Endothelial cell (in vitro differentiated cells): ENCODE measurements at places on chromosomes 11 and 22. TPM values are rescaled to one million over a fixed set of nuclear protein-coding genes. Genes with fewer than 3 reads are reported as not detected.
A peak's percentile ranks its signal among the peaks of the same experiment; 100 is the strongest.

DNA sequence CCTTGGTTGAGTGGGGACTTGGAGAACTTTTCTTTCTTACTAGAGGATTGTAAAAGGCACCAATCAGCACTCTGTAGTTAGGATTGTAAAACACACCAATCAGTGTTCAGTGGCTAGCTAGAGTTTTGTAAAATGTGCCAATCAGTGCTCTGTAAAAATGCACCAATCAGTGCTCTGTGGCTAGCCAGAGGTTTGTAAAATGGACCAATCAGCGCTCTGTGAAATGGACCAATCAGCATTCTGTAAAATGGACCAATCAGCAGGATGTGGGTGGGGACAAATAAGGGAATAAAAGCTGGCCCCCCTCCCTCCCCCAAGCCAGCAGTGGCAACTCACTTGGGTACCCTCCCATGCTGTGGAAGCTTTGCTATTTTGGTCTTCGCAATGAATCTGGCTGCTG is 5.5 kb upstream of the DRG1 start:
- DNase-seq, result no peak

- no peak for DNase-seq
Observed at GRCh38 chr11:63783925-63784592, 15.5 kb upstream of the ZFTA start.

- no peak for DNase-seq
Observed at GRCh38 chr11:68878022-68878421, 25.6 kb downstream of the MRPL21 start.

DNA sequence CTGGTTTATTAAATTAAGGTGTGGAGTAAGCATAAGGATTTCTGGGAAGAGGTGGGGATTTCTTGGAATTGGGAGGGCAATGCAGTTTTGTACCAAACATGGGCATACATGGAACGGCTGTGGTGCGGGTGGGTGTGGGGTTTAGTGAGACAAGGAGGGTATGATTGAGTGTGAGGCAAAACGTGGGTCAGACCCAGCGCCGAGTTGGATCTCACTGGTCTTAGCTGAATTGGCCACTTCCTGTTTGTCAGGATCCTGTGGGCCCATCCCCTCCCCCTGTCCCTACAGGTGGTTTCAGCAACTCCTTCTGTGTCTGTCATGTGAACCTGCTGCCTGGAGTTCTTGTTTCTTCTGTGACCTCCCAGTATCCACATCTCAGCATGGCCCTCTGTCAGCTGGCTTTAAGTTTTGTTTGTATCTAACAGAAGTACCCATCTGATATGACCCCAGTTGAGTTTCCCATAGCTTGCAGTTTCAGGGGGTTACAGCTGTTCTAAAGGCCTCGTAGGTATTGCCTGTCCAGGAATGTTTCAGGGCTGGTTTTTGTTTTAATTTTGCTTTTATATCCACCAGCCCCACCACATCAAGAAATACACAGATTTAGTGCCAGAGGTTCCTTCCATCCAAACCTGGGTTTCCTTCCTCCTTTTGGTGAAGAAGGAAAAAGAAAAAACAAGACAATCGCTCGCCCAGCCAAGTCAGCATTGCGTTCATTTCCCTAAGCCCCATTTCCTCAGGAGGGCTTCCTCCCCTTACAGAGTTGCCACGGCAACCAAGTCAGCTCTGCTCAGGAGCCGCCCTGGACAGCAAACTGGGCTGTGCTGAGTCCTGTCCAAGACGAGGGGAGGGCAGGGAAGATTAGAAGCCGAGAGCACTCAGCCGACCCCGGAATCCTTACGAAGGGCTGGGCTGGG is 6.0 kb downstream of the APOL1 start:
- peak; percentile 69 for DNase-seq

DNA sequence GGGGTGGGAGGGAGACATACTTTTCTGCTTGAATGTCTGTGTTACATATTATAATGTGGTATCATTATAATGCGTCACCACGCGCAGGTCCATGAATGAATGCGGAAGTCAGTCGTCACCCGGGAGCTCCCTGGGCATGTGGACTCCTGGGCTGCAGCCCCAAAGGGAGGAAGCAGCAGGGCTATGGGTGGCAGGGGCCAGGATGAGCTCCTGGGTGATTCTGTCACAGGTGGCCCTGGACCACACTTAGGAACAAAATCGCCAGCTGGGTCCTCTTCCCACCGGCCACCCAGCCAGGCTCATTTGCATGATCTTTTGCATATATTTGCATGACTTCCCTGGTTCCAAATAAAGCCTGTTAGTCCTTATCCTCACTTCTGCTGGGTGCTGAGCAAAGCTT is 51.2 kb downstream of the KCNJ4 start:
- DNase-seq, result no peak

DNA sequence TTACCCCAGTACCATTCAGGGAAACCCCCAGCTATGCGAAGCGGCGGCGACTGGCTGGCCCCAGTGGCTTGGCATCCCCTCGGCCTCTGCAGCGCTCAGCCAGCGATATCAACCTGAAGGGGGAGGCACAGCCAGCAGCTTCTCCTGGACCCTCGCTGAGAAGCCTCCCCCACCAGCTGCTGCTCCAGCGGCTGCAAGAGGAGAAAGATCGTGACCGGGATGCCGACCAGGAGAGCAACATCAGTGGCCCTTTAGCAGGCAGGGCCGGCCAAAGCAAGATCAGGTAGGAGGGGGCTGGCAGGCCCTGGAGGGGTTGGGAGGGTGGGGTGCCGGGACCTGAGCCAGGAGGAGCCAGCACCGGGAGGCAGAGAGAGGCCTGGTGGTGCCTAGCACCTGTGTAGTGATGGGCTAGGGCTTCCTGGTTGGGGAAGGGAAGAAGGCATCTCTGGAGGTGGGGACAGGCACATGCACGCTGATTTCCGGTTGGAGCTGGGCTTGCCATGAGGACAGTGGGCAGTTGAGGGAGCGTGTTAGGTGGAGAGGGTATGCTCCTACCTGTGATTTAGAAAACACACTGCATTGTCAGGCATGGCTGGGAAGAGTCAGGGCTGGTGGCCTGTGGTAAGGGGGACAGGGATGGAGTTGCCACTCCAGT is 22.3 kb downstream of the SHANK3 start:
- no peak for DNase-seq

GRCh38 chr11:22194907-22195306 is 2.0 kb downstream of the ANO5 start:
- DNase-seq, result no peak

DNA sequence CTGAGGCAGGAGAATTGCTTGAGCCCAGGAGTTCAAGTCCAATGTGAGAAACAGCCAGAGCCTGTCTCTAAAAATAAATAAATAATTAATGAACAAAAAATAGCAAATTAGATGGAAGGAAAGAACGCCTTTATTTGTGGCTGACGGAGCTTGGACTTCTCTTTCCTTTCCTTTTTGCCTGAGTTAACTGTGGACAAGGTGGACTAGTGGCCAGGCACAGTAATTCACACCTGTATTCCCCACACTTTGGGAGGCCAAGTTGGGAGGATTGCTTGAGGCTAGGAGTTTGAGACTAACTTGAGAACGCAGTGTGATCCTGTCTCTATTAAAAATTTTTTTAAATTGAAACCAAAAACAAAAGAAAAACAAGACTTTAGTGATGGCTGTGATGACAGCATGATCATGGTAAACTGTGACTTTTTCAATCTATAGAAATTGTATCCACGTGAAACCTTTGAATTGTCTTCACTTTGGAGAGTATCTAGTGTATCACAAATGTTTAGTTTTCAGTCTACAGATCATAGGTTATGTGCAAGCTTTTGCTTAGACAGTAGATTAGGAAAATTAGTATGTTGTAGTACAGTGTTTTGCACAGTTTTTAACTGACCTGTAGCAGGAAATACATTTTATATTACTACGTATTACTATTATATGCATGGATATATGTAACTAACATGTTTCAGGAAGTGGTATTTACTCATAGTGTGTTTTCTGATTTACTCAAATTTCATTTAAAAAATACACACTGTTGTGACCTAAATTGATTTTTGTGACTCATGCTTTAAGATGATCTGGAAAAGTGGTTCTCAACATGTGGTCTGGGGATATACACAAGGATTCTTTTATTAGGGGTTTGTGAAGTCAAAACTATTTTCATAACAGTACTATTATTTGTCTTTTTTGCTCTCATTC is 42.1 kb downstream of the KDM2A start:
- no peak for DNase-seq

The RGL4 gene
- 0.15 TPM for total RNA-seq

The DKK3 gene
- total RNA-seq, result 8.4 TPM

The RAB39A gene
- total RNA-seq, result 2.4 TPM

The RASGRP2 gene
- total RNA-seq, result 139 TPM

The MS4A6E gene
- not detected for total RNA-seq

The DDTL gene
- total RNA-seq, result 1.4 TPM

The MGAT3 gene
- total RNA-seq, result 0.87 TPM

The TSPAN18 gene
- 717 TPM for total RNA-seq

The OR51G1 gene
- not detected for total RNA-seq

The NOX4 gene
- 11.5 TPM for total RNA-seq
